PC-3 (cell line): ENCODE measurements at places on chromosomes 3 and 15.
A peak's percentile ranks its signal among the peaks of the same experiment; 100 is the strongest.

DNA sequence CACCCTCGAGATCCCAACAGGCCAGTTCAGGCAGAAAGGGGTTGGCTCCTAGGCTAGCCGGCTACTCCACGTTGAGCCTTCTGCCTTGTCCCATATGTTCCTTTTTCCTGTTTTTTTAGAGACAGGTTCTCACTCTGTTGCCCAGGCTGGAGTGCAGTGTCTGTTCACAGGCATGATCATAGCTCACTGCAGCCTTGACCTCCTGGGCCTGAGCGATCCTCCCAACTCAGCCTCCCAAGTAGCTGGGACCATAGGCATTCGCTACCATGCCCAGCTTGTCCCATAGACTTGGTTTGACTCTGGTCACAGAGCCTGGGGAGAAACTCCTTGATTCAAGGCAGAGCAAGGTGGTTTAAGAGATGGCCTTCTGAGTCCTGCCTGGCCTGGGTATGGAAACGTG, 32.3 kb downstream of the ZNF710 start:
- no peak for DNase-seq

GRCh38 chr3:179653096-179653797, 407 bp downstream of the USP13 start:
- DNase-seq = peak; percentile 71

GRCh38 chr3:182479419-182480336, 313.6 kb upstream of the ATP11B start:
- DNase-seq = no peak

DNA sequence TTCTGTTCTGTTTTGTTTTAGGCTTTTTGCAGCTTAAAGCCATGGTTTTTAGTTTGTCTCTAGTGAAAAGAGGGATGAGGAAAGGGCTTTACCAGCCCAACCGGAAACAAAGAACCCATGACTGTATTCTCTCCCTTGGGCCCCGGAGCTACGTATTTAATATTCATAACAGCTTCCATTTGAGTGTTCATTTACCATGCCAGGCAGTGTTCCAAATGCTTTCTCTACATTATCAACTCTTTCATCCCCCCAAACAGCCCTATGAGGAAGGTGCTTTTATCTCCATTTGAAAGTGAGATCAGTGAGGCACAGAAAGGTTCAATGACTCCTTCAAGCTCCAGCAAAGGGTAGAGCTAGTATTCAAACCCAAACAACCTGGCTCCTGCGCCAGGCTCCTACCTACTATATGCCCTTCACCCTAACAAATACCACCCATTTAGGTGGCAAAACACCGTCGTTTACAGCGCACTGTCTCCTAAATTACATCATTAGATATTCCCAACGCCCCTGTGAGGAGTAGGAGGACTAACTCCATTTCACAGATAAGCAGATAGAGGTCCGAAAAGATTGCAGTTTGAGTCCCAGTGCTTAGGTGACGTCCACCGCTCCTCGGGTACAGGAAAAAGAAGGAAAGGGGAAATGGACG, 27.9 kb downstream of the GTPBP8 start:
- DNase-seq = no peak

DNA sequence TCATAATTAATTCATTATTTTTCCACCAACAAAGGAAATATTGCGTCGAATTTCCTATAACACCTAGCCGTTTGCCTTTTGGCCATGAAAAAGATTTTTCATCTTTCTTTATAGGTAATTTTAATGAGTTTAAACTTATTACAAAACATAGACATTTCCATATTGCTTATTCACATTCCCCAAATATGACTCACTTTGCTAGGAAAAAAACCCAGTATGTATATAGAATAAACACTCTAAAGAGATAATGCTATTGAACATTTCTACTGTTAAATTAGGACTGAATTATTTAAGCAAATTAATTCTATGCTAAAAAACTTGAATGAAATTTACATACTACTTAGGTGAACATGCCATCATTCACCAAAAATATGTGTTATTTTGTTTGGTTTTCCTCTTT, 16.2 kb downstream of the ZPLD1 start:
- DNase-seq = peak; percentile 58

- DNase-seq = no peak
These were observed 74.0 kb downstream of the ADAMTS7 start for GRCh38 chr15:78737187-78737820.

DNA sequence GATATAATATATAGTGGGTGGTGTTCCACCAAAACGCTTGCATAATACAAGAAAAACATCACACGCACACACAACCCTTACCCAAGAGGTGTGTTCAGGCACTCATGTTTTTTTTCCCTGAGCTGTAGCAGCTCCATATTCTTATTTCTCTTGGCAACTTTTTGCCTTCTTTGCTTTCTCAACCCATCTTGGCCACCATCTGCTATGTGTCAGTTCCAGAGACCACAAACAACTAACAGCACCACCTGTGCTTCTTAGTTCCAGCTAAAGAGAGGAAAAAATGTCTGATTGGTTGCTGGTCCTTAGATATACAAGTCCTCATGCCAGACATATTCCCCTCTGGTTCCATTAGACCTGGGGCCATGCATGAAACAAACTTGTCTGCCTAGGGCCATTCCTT, 11.9 kb downstream of the ACTC1 start:
- no peak for DNase-seq

DNA sequence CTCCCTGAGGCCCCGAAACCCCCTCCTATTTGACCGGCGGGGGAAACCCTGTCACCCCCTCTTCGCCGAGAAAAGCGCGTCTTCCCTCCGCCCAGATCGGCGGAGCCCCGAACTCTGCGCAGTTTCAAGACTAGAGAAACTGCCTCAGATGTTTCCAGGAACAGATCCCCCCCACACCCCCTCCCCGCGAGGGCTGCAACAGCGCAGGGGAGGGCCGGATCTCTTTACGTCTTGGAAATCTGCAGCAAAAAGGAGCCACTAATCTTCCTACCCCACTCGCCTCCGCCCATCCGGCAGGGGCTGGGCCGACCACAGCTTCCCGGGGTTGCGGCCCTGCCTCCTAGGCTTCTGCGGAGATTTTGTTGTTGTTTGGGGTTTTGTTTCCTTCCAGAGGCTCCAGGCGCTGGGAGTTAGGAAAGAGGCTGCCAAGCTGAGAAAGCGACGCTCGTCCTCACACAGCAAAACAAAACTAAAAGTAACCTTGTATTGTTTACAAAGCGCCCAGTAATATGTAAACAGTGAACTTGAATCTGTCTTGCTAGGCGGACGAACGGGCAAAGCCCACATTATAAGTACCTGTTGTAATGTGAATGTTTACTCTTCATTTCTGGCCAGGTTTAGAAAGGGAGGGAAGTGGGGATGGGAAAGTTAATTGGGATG, 2.2 kb downstream of the FOXB1 start:
- DNase-seq = peak; percentile 42

GRCh38 chr15:54517366-54517765, 539.1 kb downstream of the UNC13C start:
- no peak for DNase-seq

- DNase-seq = peak; percentile 21
These were observed 1.3 kb downstream of the RHCG start for GRCh38 chr15:89494941-89495637.

GRCh38 chr3:188904670-188905069, 267.1 kb upstream of the TPRG1 start:
- no peak for DNase-seq

GRCh38 chr15:58985443-58985842, 2.0 kb upstream of the RNF111 start:
- no peak for DNase-seq

GRCh38 chr15:41778521-41778920, 4.2 kb downstream of the MAPKBP1 start:
- no peak for DNase-seq

DNA sequence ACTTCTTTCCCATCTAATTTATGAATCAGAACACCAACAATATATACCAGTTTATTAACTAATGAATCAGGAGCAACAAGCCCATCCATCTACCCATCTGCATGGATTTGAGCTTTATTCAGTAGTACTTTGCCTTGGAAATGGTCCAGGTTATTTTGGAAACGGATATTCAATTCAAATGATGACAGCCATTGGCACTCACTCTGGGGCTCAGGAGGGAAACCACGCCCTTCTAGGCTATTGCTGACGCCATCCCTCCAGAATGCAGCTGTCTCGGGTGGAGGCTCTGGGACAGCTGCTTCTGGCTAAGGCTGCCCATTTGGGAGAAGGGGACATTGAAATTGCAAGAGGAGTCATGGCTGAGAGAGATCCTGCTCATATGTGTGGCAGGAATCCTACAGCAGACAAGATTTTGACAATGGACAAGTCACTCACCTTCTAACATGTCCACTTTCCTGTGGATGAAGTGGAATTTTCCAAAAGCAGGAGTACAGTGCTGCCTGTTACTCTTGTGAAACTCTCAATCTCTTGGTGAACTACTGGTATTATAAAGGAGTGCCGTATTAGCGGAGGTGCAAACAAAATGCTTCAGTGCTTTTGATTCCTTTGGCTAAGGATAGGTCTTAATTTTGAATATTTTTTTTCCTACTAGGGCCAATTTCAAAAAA, 29.3 kb upstream of the TRAK1 start:
- peak; percentile 98 for DNase-seq

GRCh38 chr3:106281221-106281620, 412.4 kb upstream of the CBLB start:
- no peak for DNase-seq
